ENCODE measurements at places on chromosomes 2 and 18.

GRCh38 chr18:43539862-43540261, 262.6 kb upstream of the SYT4 start:
- DNase-seq, result no peak

DNA sequence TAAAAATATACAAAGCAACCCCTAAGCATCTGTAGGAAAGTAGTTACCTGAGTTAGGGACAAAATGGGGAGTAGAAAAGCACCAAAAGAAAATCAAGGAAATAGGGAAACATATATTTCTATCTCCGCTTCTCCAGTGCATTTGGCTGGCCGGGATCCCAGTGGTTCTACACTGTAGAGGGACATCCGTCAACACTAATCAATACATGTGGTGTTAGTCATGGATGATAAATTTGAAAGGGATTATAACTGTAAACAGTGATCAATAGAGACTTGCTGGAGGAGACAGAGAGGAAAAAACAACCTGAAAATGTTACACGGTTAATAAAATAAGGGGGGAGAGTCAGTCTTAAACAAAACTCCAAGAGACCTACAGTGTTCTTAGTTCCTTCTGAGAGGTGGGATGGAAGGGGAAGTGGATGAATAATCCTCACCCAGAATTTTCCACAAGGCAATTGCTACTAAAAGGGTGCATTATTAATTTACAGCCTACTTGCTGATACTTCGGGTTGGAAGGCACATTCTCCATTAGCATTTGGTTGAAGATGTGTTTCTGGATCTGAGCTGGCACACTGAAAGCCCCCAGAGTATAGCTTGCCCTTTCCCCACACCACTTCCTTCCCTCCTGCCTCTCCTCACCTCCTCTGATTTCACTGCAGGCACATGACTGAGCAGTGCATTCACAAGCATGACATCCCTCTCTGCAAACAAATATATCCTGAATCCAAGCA, 530.0 kb downstream of the BCL11A start:
- DNase-seq, result no peak

DNA sequence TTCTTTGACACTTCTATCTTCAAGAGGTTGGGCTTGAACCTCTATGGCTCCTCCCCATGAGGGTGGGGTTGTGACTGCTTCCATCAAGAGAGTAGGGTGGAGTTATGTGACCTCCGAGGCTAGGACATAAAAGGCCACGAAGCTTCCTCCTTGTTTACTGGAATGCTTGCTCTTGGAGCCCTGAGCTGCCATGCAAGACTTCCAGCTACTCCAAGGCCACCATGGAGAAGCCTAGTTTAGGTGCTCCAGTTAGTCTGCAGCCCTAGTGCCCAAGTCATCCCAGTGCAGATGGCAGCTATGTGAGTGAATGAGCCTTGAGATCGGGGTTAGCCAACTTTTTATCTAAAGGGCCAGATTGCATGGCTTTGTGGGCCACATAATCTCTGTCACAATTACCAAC, 2.4 kb upstream of the MERTK start:
- no peak for DNase-seq

- DNase-seq, result no peak
Observed at GRCh38 chr2:188693111-188693510, 281.1 kb upstream of the COL3A1 start.

DNA sequence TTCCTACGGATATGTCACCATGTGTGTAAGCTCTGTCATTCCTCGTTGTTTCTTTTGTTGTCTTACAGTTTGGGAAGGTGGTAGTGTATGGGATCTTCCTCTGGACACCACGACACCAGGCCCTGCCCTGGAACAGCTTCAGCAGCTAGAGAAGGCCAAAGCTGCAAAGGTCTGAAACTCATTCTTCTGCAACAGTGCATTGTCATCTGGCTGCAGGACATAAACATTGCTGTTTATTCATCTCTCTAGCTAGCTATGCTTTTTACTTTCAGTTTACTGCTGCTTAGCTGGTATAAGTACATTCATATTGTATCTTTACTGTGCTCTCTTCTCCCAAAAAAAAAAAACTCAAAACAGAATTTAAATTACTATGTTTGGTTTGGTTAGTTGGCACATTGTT, 39.2 kb upstream of the KCNJ13 start:
- DNase-seq, result no peak

- DNase-seq, result no peak
Observed at GRCh38 chr2:191612496-191612895, 65.4 kb upstream of the NABP1 start.

GRCh38 chr2:50018921-50019320, 864.6 kb upstream of the FSHR start:
- no peak for DNase-seq

DNA sequence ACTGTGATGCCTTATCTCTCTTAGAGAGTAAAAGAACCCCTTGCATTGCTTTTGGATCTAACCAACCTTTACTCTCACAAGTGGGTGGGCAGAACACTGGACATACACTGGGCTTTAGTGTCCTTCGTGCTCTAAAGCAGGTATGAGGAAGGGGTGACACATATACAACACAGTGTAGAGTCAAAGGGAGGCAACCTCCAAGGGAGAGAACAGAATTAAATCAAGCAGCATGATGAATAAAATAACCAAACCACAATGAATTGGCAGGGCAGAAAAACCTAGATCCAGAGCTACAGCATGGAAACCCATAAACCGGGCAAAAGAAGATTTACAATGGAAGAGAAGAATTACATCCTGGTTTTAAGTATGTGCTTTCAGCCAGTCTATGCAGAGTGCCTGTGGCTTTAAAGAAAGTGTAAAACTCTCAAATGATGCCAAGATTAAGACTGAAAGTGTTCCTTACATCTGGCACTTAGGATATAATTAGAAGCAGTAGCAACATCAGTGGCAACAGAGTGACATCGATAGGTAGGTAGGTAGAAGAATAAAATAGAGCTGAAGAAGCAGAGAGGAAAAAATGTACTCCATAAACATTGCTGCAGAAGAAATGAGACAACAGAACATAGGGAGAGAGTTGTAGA, 191.7 kb upstream of the ZC3H15 start:
- DNase-seq, result no peak

DNA sequence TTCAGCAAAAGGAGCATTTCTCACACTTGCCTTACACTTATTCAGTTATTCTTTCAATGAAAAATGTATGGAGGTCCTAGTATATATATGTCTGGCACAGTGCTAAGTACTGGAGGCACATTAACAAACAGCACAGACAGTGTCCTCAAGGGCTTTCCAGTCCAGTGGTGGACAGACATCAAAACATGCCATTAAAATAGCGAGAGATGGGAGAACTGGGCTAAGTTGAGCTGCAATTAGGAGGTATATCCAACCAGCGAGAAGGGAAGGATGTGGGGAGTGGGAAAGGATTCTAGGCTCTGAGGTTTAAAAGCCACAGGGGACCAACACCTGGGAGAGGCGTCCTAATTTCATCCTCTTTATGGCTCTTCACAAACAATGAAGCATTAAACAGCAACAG, 127.5 kb upstream of the TTC39C start:
- no peak for DNase-seq

DNA sequence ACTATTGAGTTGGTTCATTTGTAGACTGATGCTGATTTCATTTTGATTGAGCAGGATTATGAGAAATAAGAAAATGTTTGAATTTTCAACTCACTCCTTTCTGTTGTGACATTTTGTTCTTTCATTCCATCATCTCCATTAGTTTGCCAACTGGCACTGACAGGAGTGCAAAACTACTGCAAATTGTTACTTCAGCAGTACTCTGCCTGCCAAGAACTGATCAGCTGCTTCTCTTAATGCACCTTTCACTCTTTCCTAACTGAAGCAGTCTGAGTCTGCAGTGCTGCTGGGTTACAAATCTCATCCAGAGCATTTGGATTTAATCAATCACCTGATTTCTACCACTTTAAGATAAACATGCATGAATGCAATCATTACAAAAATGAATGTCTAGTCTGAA, 70.9 kb downstream of the TMEFF2 start:
- DNase-seq, result no peak

- no peak for DNase-seq
Observed at GRCh38 chr2:27704342-27704876, 40.7 kb downstream of the SLC4A1AP start.

GRCh38 chr18:59303006-59303405, 15.4 kb downstream of the CPLX4 start:
- DNase-seq, result no peak

- DNase-seq, result no peak
Observed at GRCh38 chr18:78092901-78093300, 843.3 kb downstream of the GALR1 start.

- no peak for DNase-seq
Observed at GRCh38 chr2:150136401-150136800, 351.1 kb downstream of the RND3 start.

DNA sequence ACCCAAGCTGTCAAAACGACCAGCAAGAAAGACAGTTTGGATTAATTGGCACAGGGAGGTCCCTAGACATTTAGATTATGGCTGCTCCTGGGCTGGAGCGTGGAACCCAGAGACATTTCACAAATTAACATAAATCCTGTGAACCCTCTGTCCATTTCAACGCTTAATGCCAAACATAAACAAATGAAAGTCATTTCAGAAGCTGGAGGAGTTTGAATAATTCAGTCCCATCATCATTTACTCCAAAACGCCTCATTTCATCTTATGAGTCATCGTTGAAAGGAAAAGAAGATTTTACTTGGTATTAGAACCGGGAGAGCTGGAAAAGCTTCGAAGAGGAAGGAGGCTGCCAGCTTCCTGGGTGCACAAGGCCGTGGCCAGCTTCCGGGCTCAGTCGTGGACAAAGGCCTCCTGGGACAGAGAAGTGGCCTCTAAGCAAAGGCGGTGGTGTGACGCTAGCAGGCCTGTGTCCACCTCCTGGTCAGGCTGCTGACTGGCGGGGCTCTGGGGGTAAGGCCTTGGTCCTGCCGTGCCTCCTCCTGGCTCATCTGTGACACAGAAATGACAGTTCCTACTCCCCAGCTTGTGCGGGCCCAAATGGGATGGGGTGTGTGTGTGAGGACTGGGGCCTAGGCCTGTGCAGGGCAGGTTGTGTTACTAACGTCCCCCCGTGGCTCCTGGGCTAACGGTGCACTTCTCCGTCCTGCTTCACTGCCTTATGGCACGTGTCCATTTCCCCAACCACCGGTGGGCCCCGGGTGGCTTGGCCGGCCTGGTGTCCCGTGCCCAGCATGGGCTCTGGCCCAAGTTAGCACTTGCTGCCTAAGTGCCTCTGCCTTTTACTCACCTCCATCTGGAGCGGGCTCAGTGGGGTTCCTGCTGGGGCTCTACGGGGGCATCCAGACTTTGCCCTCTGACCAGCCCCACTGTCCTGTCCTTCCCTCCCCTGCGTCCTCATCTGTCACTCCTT, 71.6 kb downstream of the RRM2 start:
- no peak for DNase-seq

DNA sequence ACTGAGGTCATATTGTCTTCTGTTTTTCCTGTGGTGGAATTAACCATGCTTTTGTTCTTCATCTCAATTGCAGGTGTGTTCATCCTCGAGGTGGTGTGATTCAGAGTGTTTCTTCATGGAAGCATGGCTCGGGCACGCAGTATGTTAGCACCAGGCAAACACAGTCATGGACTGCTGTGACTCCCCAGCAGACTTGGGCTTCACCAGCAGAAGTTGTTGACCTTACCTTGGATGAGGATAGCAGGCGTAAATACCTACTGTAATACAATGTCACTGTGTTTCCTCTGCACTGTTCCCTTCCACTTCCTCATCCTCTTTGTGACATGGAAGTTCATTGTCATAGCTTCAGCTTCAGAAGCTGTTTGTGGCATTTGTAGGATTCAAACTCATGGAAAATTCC, 158.7 kb downstream of the HAUS1 start:
- no peak for DNase-seq

GRCh38 chr2:190517468-190517867, 17.1 kb downstream of the NEMP2 start:
- no peak for DNase-seq

- DNase-seq, result no peak
Observed at GRCh38 chr2:238927746-238928519, 80.0 kb downstream of the TWIST2 start.

DNA sequence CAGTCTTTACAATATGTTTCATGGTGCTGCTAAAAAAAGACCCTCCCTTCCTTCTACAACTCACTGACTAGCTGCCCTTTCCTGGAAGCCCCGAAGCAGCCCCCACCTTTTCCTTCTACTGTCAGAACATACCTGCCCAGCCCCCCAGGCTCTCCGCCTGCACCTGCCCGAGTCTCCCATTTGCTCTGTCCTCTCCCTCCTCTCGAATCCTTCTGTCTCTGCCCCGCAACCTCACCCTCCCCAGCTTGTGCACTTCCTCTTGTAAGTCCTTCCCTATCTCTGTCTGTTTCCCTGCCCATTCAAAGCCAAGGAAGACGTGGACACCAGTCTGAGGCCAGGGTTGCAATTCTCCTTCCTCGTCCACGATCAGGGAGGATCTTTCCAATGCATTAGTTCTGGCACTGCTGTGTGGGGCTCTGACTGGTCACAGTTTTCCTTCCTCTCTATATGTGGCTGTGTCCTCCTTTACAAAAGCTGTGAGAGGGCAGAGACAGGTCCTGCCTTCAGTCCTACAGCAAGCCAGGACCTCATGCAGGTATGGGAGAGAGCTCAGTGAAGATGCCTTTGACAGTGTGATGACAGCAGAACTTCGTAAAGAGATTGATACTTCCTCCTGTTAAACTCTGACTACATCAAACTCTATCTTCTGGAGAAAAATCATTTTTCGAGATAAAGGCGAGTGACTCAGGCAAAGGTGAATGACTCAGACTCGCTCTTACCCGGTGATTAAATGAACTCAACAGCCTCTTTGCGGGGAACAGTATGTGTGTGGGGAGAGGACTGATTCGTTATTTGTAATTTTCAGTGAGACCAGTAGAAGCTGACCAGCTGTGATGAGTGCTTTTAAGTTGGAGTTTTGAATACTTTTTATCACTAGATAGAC, 14.2 kb downstream of the TNFRSF11A start:
- no peak for DNase-seq

- DNase-seq, result no peak
Observed at GRCh38 chr2:71291398-71291797, 40.2 kb upstream of the ZNF638 start.

DNA sequence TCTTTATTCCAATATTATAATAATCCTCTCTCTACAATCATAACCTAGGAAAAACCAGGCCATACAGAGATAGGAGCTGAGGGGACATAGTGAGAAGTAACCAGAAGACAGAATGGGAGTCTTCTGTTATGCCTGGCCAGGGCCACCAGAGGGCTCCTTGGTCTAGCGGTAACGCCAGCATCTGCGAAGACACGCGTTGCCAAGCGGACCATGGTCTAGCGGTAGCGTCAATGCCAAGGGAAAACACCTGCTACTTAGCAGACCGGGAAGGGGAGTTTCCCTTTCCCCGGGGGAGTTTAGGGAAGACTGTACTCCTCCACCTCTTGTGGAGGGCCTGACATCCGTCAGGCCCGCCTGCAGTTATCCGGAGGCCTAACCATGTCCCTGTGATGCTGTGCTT, 36.6 kb downstream of the ARL6IP6 start:
- no peak for DNase-seq

GRCh38 chr18:45951016-45951714, 16.0 kb downstream of the EPG5 start:
- DNase-seq, result no peak

DNA sequence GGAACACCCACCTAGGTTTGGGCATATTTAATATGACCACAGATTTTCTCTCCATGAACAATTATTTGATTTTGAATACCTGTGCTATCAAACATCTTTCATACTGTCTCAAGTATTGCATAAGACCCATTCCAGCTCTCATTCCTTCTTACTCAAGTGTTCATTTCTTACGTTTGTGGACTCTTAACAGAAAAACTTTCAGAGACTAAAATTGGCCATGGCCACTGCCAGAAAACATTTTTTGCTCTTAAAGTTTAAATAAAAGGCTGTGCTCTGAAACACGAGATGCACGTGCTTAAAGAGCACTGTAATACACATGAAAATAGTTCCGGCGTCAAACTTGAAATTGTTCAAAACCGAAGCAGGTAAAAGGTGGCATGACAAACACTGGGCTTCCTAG, 89.3 kb downstream of the LIMS1 start:
- DNase-seq, result no peak
